ENCODE measurements at places on chromosomes 16 and 17. TPM values are rescaled to one million over a fixed set of nuclear protein-coding genes. Genes with fewer than 3 reads are reported as not detected.

Gene MSLN
- not detected for total RNA-seq

Gene TP53TG3
- total RNA-seq = not detected

GRCh38 chr17:64496786-64497564, at the start of gene POLG2:
Gene POLG2 (minus strand): TSS chr17:64497054. CDS start chr17:64496968, 86 bp downstream.
- DNase-seq = peak; percentile 95

Gene SRCIN1
- total RNA-seq = 0.52 TPM

DNA sequence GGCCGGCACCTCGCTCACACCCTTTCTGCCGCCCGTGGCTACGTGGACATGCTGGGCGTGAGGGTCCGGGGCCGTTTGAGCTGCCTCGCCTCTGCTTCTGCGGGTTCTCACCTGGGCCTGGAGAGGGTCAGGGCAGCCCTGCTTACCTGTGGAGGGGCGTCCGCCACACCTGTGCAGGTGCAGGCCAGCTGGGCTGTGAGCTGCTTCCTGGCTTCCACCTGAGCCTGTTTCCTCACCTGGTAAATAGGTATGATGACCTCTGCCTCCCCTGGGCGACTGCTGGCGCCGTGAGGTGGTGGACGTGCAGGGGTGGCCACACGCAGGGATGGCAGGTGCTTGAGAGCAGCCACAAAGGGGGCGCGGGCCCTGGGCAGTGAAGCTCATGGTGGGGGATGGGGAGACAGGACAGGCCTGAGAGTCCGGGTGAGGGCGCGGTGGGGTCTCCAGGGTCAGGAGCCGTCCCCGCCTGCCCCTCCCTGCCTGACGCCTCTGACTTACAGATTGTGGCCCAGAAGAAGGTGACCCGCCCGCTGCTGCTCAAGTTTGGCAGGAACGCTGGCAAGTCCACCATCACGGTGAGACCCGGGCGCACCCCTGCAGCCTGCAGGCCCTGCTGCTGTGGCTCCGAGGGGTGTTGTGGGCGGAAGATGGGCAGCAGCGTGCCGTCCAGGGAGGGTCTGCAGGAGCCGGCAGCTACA, 7.8 kb downstream of the CPNE7 start:
- DNase-seq = no peak

Gene DOC2B
- total RNA-seq = 0.19 TPM

DNA sequence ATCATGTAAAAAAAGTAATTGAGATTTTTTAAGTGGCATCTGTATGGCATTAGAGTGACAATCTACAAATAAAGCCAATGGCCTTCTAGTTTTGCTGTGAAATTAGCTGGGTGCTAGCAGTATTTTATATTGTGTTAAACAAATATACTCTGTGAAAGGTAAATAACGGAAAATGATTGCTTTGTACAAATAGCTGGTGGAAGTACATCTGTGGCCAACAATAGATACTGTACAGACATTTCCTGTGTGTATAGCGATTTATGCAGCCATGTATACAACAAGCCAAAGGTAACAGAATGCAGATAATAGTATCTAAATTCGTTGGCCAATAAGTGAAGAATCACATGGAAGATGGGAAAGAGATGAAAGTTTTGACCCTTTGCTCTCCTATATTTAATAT, 26.6 kb downstream of the IQCK start:
- no peak for DNase-seq

Gene ZSCAN10
- total RNA-seq = not detected

- DNase-seq = no peak
Measured at GRCh38 chr16:27450196-27450549, 48.2 kb downstream of the IL21R start.

DNA sequence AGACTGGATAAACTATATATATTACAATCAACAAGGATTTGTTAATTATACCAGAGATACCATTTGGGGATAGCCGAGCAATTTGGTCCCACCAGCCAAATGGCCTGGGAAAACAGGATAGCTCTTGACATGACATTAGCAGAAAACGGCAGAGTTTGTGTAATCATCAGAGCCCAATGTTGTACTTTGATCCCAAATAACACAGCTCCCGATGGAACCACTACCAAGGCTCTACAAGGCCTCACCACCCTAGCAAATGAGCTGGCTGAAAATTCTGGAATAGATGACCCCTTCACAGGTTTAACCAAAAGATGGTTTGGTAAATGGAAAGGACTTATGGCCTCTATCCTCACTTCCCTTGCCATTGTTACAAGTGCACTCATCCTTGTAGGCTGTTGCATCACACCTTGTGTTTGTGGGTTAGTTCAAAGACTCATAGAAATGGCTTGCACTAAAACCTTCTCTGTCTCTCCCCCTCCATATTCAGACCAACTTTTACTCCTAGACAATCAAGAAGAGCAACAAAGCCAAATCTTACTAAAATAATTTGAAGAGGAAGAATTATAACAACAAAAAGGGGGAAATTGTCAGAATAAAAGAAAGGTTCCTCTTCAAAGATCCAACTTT, 9.5 kb downstream of the TXNL4B start:
- DNase-seq = no peak

Gene PGAP3
- total RNA-seq = 22.6 TPM

DNA sequence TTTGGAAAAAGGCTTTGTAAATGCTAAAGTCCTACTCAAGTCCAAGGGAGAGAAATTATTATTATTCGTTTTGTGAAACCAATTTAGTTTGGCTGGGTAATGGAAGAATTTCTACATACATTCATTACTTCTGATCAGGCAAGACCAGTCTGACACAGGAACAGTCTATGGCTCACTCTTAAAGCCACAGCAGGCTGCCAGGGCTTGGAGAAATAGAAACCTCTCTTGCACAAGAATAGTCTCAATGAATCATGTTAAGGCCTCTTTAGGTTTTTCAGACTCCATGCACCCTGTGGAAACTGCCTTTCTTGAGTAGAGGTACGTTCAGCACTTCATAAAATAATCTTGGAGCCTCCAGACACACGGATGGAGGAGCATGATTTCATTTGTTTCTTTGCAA, 167.7 kb downstream of the IRX3 start:
- no peak for DNase-seq

Gene RNU2-1
- total RNA-seq = 2,573 TPM

GRCh38 chr17:49825645-49826044, 22.2 kb downstream of the TAC4 start:
- no peak for DNase-seq

GRCh38 chr16:12182212-12182611, 205.7 kb downstream of the SNX29 start:
- DNase-seq = no peak

DNA sequence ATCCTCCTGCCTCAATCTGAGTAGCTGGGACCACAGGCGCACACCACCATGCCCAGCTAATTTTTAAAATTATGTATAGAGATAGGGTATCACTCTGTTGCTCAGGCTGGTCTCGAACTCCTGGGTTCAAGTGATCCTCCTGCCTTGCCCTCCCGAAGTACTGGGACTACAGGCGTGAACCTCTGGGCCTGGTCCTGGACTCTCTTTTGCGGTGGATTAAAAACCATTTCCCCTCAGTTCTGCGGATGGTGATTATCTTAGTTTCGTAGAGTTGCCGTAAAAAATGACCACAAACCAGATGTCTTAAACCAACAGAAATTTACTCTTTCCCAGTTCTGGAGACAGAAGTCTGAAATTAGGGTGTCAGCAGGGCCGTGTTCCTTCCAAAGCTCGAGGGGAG, 28.8 kb downstream of the MGAT5B start:
- DNase-seq = no peak

- DNase-seq = no peak
Measured at GRCh38 chr17:1554751-1555540, 7.6 kb downstream of the PITPNA start.

DNA sequence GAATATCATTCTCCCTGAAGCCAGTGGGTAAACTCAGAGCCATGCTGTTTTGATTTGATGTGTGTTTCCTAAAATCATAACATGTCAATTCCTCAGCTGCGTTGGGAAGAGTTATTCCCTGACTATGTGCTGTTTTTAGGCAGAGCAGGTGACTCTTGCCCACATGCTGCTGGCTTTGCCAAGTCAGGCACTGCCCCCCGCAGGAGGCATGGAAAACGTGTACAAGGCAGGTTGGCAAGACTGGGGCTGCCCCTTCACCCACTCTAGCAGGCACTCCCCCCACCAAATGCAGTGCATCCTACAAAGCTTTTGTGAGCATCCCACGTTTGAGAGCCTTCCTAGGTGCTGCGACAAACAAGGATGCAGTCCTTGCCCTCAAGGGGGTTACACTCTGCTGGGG, 38.3 kb upstream of the NAT9 start:
- peak; percentile 25 for DNase-seq

GRCh38 chr17:73052923-73053322, 39.6 kb downstream of the SLC39A11 start:
- no peak for DNase-seq

DNA sequence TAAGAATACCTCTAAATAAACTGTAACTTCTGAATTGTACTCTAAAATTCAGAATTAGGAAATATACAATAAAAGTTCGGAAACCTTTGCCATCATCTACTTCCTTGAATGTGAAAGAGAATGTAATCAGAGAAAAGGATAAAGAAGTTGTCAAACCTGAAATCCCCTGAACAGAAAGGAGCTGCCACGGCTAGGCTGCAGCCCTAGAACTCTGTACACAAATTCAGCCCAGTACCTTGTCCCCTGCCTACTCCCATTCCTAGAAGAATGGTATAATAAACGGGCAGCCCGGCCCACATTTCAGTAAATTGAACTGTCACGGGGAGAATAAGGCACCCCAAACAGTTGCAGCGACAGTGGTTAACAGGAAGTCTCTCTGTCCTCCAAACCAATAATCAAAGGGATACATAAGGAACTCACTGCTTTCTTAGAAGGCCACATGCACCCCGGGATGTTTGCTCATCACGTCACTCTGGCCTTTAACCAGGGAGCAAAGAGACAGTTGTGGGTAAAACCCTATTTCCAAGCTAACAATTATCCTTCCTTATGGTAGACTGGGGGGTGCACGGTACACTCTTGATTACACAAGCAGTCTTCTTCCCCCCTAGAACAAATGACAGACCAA, 24.3 kb upstream of the RFFL start:
- no peak for DNase-seq
